ENCODE measurements at places on chromosomes 6 and 20.

- DNase-seq = no peak
These were observed 9.2 kb downstream of the PHF3 start for GRCh38 chr6:63644668-63645326.

GRCh38 chr6:11769244-11769643 is 9.4 kb downstream of the ADTRP start:
- DNase-seq = no peak

- DNase-seq = no peak
These were observed 71.9 kb downstream of the TMEM170B start for GRCh38 chr6:11609324-11610071.

DNA sequence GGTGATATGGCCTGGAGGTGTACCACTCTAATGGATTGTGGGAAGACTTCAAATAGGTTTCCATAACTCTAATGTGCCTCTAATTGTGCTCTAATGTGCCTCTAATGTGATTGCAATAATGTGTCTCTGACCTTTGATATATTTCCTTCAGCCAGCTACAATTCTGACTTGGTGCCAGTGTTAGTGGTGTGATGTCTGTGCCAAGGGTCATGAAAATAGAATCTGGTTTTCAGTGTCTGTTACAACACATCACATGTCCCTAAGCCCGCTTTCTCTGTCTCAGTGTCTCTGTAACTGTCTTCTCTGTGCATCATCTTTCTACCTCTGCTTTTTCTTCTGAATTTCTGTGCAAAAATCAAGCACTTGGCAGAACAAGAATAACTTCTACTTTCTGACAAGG is 77.2 kb upstream of the ECI2 start:
- DNase-seq = no peak

- DNase-seq = no peak
These were observed 16.2 kb downstream of the SOBP start for GRCh38 chr6:107506145-107506544.
